Melanocyte of skin (primary cell): ENCODE measurements at places on chromosomes 16 and 17. TPM values are rescaled to one million over a fixed set of nuclear protein-coding genes. Genes with fewer than 3 reads are reported as not detected.

C16orf95 gene
- 9.7 and 15.0 TPM in 2 replicates for total RNA-seq

SLC35G6 gene
- total RNA-seq, result not detected in 2 replicates

NOD2 gene
- 0.73 and 1.4 TPM in 2 replicates for total RNA-seq

COIL gene
- total RNA-seq, result 8.6 and 13.8 TPM in 2 replicates

EPOP gene
- 0.67 and 1.5 TPM in 2 replicates for total RNA-seq

TLCD2 gene
- 1.4 and 2.2 TPM in 2 replicates for total RNA-seq

AMFR gene
- total RNA-seq, result 181 and 200 TPM in 2 replicates

NUPR1 gene
- total RNA-seq, result 1.00 and 1.5 TPM in 2 replicates

GJC1 gene
- 10.3 and 17.8 TPM in 2 replicates for total RNA-seq

CDRT15 gene
- total RNA-seq, result not detected in 2 replicates

TERB1 gene
- total RNA-seq, result under 0.01 and 0.46 TPM in 2 replicates

HOXB6 gene
- not detected in 2 replicates for total RNA-seq

ZP2 gene
- total RNA-seq, result not detected in 2 replicates

HOXB4 gene
- total RNA-seq, result not detected in 2 replicates

SOCS3 gene
- 22.0 and 24.1 TPM in 2 replicates for total RNA-seq

IL34 gene
- total RNA-seq, result 3.8 and 5.1 TPM in 2 replicates

SHISA9 gene
- 1.5 TPM in 1 of 2 replicates, not detected in the other for total RNA-seq

CLDN9 gene
- not detected in 2 replicates for total RNA-seq

EFCAB13 gene
- total RNA-seq, result 1.00 and 2.8 TPM in 2 replicates

DDX19B gene
- 23.7 and 25.4 TPM in 2 replicates for total RNA-seq

BICDL2 gene
- not detected in 2 replicates for total RNA-seq

AXIN2 gene
- total RNA-seq, result 2.7 and 3.4 TPM in 2 replicates

NRN1L gene
- not detected in 2 replicates for total RNA-seq

PPP1R27 gene
- not detected in 2 replicates for total RNA-seq

ARHGAP23 gene
- 4.6 and 6.0 TPM in 2 replicates for total RNA-seq

MT1H gene
- not detected in 2 replicates for total RNA-seq

PRR35 gene
- total RNA-seq, result not detected in 2 replicates

TSPOAP1 gene
- total RNA-seq, result 1.8 and 2.8 TPM in 2 replicates
